ENCODE measurements at places on chromosomes 1 and 21.

- no peak for DNase-seq
Observed at GRCh38 chr1:177351361-177352108, 180.8 kb downstream of the BRINP2 start.

- DNase-seq = no peak
Observed at GRCh38 chr1:63703701-63704107, 70.1 kb upstream of the ROR1 start.

GRCh38 chr1:83103341-83103740, 895.6 kb downstream of the TTLL7 start:
- DNase-seq = no peak

DNA sequence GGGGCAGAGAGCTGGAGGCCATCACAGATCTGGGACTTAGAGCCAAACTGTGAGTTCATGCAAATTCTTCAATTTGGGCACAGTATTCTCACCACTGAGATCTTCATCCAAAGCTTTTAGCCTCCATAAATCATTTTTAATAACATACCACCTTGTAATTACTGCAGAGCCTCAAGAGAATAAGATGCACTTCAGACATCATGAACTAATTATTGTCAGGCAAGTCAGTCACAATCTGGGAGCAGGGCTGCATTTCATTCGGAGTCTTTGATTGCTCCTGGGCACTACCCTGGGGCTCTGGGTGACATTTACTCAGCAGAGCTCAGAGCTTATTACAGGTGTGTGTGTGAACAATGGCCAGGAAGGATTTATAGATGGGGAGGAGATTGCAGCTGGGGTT, 623.7 kb downstream of the PTPRU start:
- DNase-seq = no peak

DNA sequence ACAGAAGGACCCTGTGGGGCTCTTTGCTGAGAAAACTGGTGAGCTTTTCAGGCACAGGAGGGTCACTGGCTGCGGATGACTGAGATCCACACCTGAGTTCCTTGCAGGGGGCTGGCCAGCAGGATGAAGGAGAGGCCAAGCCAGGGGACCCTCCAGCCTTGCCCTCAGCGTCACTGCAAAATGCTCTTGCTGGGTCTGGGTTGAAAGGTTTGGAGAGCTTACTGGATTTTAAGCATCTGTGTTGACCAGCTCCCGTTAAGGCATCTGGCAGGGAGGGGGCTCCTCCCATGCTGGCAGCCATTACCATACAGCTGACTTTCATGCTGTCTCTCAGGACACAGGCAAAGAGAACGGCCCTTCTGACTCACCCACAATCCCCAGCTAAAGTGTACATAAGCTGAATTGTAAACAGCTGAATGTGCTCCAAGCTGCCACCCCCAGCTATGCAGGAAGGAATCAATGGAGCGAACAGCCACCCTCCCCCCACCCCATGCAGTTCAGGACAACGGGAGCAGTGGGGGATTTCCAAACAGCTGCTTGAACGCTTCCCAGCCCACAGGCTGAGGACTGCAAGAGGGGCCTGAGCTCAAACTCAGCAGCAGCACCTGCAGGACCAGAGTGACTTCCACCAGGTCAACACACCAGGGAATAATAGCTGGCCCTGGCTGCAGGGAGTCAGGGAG, 21.3 kb upstream of the A3GALT2 start:
- DNase-seq = no peak

DNA sequence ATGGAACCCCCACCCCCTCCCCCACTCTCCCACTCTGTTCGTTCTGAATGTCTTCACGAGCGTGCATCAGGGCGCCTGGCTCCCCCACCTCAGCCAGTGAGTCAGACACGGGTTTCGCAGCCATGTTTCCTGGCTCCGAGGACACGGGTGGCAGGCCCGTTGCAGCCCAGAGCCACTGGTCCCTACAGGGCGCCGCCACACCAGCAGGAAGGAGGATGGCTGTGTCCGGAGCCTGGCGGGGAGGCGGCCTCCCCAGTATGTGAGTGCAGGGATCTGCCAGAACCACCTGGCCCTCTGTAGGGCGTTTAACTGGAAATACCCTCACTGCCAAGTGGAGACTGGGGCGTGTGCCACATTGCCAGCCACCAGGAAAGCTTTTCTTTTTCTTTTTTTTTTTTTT, 18.5 kb downstream of the CSTB start:
- no peak for DNase-seq

Data from stimulated activated CD4-positive, alpha-beta T cell treated with anti-CD3 and anti-CD28 coated beads, TNF-alpha, amount 100 ng/mL, for 24 hours (primary cell).